ENCODE measurements at places on chromosomes 6 and 20.

DNA sequence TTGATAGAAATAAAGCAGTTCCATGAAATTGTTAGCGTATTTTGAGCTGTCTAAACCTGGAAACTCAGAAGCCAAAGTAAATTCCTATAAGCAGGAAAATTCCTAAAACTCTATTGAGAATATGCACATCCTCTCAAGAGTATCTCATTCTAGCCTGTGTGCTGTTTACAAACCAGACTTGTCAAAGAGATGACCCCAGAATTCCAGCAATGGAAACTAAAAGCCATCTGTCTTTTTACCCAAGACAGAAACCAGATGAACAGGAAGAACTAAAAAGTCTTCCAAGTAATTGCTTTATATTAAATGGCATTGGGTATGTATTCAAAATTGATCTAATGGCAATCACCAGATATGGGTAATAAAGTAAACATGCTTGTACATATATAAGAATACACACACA, 92.6 kb downstream of the COL19A1 start:
- DNase-seq: no peak

DNA sequence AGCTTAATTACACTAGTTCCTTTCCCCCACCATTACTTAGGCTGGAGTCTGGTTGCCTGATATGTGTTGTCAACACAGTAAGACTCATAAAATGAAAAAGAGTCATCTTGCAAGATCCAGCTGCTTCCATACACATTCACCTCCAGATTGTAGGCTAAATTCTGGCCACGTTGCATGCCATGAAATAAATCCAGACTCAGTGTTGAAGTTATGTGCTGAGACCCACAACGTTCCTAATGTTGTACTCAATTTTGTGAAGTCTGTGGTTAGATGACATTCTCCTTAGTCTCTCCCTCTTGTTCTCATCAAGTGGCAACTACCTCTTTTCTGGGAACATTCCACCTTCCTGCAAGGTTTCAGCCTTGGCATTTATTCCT, 212.3 kb downstream of the LMBRD1 start:
- no peak for DNase-seq

- DNase-seq: no peak
Observed at GRCh38 chr6:28867086-28867409, 56.7 kb downstream of the TRIM27 start.

GRCh38 chr20:49313283-49313682, 35.4 kb upstream of the ZNFX1 start:
- no peak for DNase-seq

- no peak for DNase-seq
Observed at GRCh38 chr6:150456466-150456865, 87.7 kb downstream of the IYD start.

GRCh38 chr6:16121339-16121738, 7.5 kb upstream of the MYLIP start:
- no peak for DNase-seq

DNA sequence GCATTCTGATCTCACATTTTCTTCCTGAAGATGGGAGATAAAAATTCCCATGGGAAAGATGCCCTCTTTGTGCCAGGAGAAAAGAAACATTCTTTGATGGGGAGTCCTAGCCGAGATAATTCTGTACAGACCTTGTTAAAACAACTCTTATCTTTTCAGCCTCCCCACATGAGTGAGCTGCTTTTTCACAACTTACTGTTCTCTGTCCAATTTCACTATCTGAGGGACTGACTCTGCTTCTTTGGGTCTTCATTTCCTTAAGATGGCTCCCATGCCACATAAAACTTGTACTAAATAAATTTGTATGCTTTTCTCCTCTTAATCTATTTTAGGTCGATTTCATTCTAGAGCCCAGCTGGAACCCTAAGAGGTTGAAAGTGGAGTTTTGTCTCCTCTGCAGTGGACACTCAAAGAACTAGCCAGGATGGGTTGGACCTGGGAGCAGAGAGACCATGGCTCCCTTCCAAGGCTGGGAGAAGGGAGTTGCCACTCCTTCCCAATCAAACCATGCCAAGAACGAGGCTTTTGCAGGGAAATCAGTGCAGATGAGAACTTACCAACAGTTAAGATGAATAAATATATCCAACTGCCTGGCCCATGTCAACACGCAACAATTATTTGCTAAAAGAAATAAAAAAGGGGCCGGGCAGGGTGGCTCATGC, 285.8 kb upstream of the SULF2 start:
- no peak for DNase-seq

DNA sequence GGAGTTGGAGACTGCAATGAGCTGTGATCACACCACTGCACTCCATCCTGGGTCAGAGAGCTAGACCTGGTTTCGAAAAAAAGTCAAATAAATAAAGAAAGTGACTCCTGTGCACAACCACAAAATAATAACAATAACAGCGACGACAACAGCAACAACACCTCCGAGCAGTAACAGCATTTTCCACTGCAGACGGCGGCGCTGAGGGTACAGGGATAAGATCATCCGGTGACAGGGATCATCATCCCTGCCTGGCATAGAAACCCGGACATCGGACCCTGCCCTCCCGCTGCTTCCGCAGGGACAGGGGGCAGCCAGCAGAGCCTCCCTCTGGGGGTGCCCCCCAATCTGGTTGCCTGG, 11.5 kb downstream of the SRXN1 start:
- no peak for DNase-seq

- no peak for DNase-seq
Observed at GRCh38 chr20:41169791-41170351, 32.5 kb downstream of the PLCG1 start.

- no peak for DNase-seq
Observed at GRCh38 chr6:129073691-129074395, 190.9 kb downstream of the LAMA2 start.

DNA sequence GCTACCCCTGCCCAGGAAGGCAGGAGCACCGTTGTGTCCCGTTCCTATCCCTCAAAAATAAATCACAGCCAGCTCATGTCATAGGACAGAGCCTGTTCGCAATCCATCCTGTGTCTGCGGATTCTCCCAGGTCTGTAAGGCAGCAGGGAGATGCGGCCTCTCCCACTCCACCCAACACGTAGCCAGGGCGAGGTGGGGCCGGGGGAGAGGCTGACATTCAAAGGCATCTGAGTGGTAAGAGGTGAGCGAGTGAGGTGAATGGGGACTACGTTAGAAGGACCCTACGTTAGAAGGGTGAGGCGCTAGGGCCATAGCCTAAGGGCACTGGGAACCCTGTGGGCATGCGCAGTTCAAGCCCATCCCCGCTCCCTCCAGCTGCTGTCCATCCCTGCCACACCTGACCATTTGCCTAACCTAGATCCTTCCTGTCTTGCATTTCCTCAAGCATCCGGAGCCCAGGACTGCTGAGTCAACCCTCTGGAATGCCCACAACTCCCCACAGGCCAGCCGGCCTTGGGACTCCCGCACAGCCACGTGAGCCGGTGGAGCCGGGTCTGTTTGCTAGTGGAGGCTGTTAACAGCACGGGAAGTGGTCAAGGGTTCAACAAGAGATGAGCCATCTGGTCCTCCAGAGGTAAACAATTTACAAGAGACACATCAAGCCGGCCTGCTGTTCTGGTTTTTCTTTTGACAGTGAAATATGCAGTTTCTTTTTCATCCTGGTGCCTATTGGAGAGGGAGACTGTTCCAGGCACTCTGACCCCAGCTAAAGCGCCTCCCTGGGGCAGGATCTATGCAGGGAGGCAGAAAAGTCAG, 45.9 kb downstream of the RIPOR3 start:
- DNase-seq: no peak

GRCh38 chr20:12467758-12468157, 541.0 kb upstream of the SPTLC3 start:
- DNase-seq: no peak

- no peak for DNase-seq
Observed at GRCh38 chr20:12166053-12166717, 248.5 kb downstream of the BTBD3 start.

- no peak for DNase-seq
Observed at GRCh38 chr6:125749865-125750691, 646 bp downstream of the HEY2 start.

DNA sequence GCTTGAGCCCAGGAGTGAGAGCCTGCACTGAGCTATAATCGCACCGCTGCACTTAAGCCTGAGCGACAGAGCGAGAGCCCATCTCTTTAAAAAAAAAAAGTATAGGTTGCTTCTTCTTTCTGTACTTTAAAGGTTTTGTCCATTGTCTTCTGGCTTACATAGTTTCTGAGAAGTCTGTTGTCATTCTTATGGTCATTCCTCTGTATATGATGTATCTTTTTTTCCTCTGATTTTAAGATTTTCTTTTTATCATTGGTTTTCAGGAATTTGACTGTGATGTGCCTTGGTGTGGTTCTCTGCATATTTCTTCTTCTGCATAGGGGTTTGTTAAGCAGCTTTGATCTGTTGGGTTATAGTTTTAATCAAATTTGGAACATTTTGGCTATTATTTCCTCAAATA, 29.1 kb downstream of the QRSL1 start:
- no peak for DNase-seq

- DNase-seq: no peak
Observed at GRCh38 chr20:3436864-3437574, 29.6 kb upstream of the DNAAF9 start.

DNA sequence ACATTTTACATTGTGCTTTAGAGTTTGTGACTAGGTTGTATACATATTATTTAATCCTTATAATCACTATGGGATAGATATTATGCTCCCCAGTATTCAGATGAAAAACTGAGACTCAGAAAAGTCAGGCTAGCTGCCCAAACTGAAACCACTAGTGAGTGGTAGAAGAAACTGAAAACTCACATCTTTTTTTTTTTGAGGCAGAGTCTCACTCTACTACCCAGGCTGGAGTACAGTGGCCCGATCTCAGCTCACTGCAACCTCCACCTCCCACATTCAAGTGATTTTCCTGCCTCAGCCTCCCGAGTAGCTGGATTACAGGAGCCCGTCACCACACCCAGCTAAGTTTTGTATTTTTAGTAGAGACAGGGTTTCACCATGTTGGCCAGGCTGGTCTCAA, 22.2 kb downstream of the RNF24 start:
- no peak for DNase-seq

DNA sequence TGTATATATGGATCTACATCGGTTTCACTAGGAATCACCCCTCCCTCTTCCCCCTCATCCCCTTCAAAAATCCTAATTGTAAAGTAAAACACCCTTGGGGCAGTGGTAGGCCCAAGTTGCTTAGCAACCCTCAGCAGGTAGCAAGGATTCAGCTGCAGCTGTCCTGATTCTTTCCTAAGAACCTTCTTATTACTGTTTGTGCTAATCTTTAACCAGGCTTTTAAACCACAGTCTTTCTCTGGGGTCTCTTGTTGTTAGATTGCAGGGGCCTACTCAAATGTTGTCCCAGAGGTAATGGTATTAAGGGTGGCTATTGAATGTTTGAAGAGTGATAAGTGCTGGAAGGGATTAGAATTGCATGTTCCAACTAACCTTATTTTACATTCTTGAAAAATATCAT, 46.4 kb downstream of the PRL start:
- no peak for DNase-seq

DNA sequence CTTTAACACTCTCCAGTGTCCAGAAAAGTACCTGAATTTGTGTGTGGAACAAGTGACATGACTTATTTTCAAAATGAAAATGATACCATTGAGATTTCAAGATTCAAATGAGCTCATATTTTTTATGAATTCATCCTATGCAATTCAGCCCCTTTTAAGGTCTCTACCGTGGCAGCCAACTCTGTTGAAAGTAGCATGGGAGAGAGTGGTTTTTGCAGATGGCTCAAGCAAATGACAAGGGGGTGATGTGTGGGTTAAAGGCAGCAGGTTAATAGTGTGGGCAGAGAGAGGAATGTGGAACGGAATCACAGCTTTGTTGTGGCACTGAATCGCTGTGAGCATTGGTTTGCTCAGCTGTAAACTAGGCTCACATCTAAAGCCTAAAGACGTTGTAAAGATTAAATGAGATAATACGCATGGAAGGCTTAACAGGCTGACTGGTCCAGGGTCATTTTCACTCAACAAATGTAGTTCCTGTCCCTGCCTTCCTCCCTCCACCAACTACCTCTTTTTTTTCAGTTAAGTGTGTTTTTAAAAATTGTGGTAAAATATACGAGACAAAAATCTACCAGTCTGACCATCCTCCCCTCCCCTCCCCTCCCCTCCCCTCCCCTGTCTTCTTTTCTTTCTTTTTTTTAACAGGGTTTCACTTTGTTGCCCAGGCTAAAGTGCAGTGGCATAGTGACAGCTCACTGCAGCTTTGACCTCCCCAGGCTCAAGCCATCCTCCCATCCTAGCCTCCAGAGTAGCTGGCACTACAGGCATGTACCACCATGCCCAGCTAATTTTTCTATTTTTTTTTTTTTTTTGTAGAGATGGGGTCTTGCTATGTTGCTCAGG, 114.7 kb upstream of the ZNF217 start:
- DNase-seq: no peak

DNA sequence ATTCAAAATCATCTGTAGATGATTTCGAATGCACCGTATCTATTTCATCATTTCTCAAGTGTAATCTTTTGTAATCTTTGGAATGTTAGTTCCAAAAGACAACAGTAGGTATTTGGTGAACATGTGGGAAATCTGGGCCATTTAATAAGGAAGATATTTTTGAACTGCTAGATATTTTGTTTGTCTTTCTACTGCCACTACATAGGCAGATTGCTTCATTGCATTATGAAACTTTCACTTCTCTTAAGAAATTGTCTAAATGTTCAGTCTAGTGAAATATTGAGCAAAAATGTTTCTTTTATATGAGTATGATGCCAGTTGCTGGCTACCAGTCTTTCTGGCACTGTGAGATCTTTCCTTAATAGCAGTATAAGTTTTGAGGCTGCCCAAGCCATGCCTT, 527.8 kb upstream of the RNF217 start:
- DNase-seq: no peak

GRCh38 chr6:124283486-124283885, 479.8 kb downstream of the NKAIN2 start:
- no peak for DNase-seq

DNA sequence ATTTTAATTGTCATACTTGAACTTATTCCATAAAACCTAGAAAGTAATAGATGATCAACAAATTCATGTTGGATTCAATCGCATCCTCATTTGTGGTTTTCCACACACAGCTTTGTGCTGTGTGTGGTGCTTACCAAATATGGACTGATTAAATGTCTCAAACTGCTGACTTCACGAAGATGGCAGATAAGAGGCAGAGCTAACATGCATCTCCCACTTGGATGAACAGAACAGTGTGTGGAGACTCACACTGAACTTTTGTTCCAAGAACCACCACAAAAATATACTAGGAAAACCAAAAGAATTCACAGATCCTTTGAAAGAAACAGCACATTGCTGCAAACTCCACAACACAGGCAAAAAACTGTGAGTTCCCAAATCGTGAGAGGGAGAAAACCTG, 603.7 kb downstream of the TENT5A start:
- no peak for DNase-seq

GRCh38 chr20:41408986-41409385, 42.4 kb upstream of the EMILIN3 start:
- DNase-seq: no peak

- DNase-seq: no peak
Observed at GRCh38 chr6:113755449-113756289, 101.5 kb upstream of the MARCKS start.
